ENCODE measurements at places on chromosomes 12 and 14.

DNA sequence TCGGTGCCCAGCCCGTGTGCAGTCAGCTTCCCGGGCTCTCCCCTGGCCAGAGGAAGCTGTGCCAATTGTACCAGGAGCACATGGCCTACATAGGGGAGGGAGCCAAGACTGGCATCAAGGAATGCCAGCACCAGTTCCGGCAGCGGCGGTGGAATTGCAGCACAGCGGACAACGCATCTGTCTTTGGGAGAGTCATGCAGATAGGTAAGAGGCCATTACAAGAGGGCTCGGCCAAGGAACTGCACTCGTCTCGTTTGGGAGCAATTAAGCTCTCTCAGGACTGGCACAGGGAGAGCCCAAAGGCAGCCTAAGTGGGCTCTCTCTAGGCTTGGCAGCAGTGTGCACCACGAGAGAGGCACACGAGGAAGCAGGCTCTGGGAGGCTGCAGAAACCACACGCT is 3.7 kb downstream of the WNT5B start:
- no peak for DNase-seq

- DNase-seq: no peak
Measured at GRCh38 chr14:51993285-51993920, 4.1 kb downstream of the RTRAF start.

DNA sequence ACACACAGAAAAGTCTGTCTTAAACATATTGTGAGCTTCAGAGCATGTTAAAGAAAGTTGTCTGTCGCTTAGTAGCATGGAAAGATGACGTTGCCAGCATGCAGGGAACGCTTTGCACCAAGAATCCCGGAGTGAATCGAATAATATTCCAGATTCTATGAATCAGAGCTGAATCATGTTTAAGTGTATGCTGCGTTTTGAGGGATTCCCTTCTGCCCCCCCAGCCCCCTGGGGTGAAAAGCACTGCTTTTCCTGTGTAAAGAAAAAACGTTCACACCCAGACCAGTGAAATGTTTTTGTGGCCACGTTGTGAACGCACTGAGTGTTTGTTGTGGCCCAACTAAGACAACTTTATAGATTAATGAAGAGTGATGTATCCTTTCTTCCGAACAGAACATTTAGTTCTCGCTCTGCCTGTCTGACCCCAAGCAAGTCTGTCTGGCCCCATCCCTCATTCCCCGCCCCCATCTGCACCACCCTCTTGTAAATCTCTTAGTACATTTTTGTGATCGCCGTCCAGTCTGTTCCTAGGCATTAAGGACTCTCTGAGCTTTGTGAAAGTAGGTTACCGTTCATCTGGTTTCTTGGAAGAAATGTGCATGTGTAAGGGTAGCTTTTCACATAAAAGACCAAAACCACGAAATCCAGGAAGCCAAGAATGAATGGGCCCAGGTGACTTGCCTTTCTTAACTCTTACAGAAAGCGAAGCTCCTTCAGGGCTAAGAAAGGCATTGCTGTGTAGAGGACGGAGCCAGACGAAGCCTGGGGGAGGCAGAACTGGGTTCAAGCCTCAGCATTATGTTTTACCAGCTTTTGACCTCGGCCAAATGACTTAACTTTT is 103.0 kb downstream of the SAMD4A start:
- no peak for DNase-seq

- no peak for DNase-seq
Measured at GRCh38 chr14:94532447-94532846, 23.2 kb upstream of the SERPINA12 start.

DNA sequence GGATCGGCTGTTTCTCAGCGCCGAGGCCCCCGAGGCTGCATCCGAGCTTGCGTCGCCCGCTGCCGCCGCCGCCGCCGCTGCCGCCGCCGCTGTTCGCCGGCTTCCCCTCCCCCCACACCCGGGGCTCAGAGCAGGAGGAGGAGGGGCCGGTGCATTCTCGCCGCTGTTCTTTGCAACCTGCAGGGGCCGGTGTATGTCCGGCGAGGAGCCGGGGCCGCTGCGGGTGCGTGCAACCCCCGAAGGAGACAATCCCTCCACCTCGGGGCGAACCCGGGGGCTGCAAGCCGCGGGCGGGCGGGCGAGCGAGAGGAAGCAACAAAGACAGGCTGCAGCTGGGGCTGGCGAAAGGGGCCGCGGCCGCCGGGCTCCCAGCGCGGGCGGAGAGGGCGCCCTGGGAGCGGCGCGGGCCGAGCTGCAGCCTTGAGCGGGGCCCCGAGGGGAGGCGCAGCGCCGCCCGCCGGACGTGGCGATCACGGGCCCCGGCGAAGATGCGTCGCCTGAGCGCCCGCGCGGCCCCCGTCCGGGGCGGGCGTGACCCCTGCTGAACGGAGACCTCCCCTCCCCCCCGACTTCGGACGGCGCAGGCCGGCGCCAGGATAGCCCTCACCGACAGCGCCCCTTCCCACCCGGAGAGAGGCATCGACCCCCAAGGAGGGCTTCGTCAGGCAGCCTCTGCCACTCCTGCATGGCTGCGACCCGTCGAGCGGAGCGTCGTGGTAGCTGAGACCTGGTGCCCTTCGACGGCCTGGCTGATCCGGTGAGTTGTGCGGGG is 702 bp downstream of the FAM222A start:
- DNase-seq: peak; percentile 64

- no peak for DNase-seq
Measured at GRCh38 chr12:16603260-16603915, 2.6 kb downstream of the LMO3 start.

- DNase-seq: no peak
Measured at GRCh38 chr12:82593901-82594396, 92.8 kb upstream of the TMTC2 start.

DNA sequence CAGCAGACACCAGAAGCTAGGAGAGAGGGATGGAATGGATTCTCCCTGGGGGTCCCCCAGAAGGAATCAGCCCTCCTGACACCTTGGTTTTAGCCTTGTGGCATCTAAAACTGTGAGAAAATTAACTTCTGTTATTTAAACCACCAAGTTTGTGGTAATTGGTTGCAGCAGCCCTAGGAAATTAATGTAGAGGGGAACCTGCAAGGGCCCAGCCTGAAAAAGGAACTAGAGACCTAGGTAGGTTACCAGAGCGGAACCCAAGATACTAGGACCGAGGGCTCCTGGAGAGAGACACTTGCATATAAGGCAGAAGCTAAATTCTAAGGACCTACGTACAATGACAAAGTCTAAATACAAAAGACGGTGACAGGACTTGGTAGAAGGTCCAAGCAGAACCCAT is 8.1 kb upstream of the DENND5B start:
- peak; percentile 73 for DNase-seq

DNA sequence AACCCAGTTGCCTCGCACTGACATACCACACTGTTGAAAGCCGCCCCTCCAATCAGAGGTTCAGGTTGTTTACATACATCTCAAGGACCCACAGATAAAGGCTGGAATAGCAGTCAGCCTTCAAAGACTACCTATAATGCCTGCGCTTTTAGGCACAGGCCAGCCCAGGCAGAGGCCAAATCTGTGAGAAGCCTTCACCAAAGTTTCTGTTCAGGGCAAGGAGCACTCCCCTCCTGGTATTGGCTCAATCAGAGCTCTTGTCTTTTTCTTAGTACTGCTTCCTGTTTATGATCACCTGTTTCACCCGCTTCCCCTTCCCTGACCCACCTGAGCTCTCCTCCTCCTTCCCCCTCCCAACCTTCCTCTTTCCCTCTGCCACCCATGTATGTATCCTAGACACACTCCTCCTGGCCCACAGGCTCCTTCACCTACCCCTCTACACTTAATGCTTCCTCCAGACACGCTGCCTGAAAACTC is 34.8 kb downstream of the DUSP16 start:
- DNase-seq: no peak

- DNase-seq: no peak
Measured at GRCh38 chr12:41950455-41950854, 194.2 kb downstream of the GXYLT1 start.

DNA sequence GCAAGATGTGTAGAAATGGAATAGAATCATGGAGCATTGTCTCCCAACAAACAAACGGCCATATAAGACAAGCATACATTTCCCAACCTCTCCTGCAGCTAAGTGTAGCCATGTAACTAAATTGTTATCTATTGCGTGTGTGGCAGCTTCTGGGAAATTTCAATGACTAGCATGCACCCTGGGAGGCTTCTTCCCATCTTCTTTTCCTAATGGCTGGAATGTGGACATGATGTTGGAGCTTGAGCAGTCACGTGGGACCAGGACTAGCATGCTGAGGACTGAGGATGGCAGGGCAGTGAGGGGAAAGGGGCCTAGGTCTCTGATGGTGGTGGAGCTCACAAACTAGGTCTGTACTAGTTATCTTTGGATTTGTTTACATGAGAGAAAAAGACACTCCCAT is 21.7 kb upstream of the CTDSP2 start:
- DNase-seq: no peak

- no peak for DNase-seq
Measured at GRCh38 chr14:86892152-86892956, 1100.6 kb downstream of the GALC start.

GRCh38 chr14:98944989-98945388 is 327.0 kb downstream of the BCL11B start:
- no peak for DNase-seq

DNA sequence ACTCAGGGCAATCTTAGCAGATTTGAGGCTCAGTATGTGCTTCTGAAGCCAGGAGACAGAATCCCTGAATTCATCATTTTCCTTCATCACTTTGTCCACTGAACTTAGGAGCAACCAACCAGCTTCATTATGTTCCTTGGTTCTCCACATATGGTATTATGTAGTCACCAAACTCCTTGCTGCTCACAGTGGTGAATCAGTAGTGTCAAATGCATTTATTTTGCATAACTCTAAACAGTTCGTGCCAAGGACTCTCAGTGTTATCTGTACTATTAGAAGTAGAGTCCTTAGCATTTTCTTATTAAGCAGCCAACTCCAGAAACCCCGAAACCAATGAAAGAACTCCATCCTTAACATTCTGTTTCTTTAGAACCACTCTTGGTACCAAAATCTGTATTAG is 466.9 kb upstream of the RGS6 start:
- no peak for DNase-seq

DNA sequence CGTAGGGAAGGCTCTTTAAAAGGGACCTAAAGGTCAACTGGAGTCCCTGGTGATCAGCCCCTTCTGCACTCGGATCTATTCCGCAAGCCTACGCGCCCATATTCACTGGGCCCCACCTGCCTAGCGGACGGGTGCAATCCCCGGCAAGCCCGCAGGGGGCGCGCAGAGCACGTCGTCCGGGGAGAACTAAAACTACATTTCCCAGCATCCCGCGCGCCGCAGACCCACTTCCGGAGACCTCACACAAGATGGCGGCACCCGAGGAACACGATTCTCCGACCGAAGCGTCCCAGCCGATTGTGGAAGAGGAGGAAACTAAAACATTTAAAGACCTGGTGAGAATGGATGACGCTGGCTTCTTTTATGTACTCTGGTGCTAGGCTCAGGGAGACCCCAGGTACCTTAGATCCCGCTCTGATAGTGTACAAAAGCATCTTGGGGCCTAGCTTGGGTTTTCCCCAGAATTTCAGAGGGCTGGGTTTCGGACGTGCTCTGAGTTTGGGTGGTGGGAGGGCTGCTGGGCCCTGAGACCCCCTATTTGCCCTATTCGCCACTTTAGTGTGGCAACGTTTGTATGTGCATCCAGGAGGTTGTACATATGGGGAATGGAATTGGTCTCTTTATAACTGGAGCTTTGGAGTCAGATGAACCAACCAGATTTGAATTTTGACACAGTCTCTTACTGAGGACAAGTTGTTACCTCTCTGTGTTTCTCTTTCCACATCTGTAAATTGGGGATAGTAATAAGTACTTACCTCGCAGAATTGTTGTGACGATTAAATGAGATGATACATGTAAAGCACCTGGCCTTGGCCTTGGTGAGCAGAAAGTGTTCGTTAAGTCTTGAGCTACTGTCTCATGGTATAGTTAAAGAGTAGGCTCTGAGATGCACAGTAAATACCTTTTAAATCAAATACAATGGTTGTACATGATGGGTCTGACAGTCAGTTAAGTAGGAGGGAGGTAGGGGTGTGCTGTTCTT is at the start of gene DDX47:
Gene DDX47 (plus strand): TSS at position 227 of the 982 bp plus-strand sequence. CDS start 22 bp downstream, at position 249.
- DNase-seq: peak; percentile 90

GRCh38 chr14:40599725-40600124 is 1007.0 kb upstream of the LRFN5 start:
- DNase-seq: no peak

GRCh38 chr12:108321688-108322087 is 17.4 kb downstream of the CMKLR1 start:
- DNase-seq: no peak

DNA sequence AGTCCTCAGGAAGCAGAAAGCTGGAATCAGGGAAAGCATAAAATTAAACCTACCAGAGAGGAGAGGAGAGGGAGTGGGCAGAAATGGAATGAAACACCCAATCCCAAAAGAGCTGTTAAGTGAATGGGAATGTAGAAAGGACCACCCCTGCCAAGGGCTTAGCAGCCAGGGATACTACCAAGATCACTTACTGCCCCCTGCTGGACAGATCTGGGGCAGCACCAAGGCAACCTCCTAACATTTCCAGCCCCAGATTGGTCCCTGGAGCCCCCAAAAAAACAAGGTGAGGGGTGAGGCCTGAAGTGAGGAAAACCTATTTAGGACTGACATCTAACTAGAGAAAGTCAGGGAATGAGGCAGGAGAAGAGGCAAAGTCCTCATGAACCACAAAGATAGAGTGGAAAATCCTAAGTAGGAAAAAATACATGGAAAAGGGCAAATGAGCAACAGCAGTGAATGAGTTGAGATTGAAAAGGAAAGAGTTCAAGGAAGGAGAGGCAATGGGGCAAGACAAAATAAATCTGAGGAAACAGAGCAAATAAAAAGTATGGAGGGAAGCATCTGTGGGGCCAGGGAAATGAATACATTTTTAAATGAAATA is 11.2 kb upstream of the FKBP11 start:
- peak; percentile 87 for DNase-seq

DNA sequence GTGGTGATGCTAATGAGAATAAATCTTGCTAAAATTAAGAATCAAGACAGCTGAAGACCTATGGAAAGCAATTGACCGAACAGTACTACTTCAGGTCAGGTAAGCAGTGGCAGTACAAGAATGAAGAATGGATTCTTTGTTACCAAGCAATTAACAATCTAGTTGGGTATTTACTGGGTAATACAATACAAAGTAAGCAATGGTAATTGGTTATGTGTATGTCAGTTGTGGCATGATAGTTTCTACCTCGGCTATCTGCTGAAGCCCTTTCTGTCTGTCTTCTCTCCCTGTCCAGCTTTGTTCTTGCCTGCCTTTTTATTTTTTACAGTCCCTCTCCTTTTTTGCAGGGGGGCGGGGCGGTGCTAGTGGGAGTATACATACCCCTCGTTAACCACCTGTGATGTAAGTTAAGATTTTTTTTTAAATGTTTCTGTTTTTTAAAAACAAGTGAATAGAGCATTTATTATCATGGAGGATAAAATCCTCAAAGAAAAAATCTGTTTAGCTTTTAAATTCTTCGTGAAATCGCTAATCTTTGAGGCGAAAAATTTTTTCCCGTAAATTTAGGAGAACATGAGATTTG is 75.9 kb downstream of the RCOR1 start:
- no peak for DNase-seq

GRCh38 chr12:32043928-32044549 is 62.6 kb upstream of the BICD1 start:
- no peak for DNase-seq

All from germinal center (tissue), 1 donor.